ENCODE measurements at places on chromosomes 2 and 18.

GRCh38 chr2:195613922-195614321, 43.1 kb upstream of the SLC39A10 start:
- peak; percentile 85 for DNase-seq

DNA sequence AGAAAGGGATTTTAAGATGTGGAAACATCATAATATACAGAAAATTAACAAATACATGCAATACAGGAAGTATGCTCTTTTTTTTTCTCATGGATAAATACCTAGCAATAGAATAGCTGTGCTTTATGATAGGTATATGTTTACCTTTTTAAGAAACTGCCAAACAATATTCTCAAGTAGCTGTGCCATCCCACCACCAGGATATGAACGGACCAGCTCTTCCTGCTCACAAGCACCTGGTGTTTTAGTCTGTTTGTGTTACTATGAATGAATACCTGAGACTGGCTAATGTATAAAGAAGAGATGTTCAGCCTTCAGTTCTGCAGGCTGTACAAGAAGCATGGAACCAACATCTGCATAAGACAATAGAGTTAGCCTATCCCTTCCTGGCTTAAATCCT, 19.9 kb upstream of the UGT1A8 start:
- no peak for DNase-seq

DNA sequence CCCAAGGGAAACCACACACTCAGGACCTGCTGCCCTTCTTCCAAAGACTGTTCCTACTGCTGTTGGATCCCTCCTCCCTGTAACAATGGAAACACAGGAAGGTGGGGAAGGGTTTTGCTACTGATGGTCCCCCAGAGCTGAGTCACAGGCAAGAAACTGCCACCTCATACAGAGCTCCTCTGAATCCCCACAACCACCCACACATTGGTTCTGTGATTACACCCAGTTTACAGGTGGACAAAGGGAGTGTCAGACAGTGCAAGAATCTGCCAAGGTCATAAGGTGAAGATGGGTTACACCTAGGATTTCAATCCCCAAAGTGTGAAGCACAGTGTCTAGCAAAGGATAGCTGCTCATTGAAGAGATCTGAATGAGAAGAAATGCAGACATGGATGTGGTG, 141.7 kb upstream of the LMAN1 start:
- DNase-seq = no peak

DNA sequence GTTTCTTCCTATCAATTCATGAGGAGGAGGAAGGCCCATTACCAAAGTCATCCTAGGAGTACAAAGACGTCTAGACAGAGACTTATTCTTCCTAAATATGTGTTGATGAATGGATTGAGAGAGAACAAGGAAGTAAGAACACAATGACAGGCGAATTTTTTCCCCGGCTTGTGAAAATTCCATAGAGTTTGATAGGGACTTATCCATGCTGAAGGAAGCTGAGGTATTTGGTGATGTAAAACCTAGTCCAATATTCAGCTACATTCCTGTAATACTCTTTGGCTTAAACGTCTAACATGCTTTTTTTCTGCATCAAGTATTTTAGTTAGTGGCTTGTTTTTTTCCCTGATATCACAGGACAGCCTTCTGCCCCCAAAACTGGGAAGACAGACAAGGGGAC, 121.9 kb upstream of the MYT1L start:
- DNase-seq = peak; percentile 26

Data from AG04449 (cell line).